Smooth muscle cell of the pulmonary artery (primary cell): ENCODE measurements at places on chromosomes 2 and 18. TPM values are rescaled to one million over a fixed set of nuclear protein-coding genes. Genes with fewer than 3 reads are reported as not detected.

The ADNP2 gene
- total RNA-seq, result 14.7 and 15.1 TPM in 2 replicates

The RAB10 gene
- total RNA-seq, result 124 and 130 TPM in 2 replicates

The REG1B gene
- not detected in 2 replicates for total RNA-seq

The VSNL1 gene
- total RNA-seq, result 0.66 and 0.72 TPM in 2 replicates

The FHL2 gene
- 197 and 230 TPM in 2 replicates for total RNA-seq

The IL1R2 gene
- total RNA-seq, result 0.13 and 0.33 TPM in 2 replicates

The ALK gene
- total RNA-seq, result 0.07 TPM in 1 of 2 replicates, not detected in the other

The TPO gene
- total RNA-seq, result not detected in 2 replicates

The MRPL30 gene
- total RNA-seq, result 30.7 and 37.1 TPM in 2 replicates

The HOXD1 gene
- total RNA-seq, result 0.13 TPM in 1 of 2 replicates, not detected in the other

The TTR gene
- total RNA-seq, result not detected in 2 replicates
